ENCODE measurements at places on chromosomes 7 and 10. TPM values are rescaled to one million over a fixed set of nuclear protein-coding genes. Genes with fewer than 3 reads are reported as not detected.
A peak's percentile ranks its signal among the peaks of the same experiment; 100 is the strongest.

DNA sequence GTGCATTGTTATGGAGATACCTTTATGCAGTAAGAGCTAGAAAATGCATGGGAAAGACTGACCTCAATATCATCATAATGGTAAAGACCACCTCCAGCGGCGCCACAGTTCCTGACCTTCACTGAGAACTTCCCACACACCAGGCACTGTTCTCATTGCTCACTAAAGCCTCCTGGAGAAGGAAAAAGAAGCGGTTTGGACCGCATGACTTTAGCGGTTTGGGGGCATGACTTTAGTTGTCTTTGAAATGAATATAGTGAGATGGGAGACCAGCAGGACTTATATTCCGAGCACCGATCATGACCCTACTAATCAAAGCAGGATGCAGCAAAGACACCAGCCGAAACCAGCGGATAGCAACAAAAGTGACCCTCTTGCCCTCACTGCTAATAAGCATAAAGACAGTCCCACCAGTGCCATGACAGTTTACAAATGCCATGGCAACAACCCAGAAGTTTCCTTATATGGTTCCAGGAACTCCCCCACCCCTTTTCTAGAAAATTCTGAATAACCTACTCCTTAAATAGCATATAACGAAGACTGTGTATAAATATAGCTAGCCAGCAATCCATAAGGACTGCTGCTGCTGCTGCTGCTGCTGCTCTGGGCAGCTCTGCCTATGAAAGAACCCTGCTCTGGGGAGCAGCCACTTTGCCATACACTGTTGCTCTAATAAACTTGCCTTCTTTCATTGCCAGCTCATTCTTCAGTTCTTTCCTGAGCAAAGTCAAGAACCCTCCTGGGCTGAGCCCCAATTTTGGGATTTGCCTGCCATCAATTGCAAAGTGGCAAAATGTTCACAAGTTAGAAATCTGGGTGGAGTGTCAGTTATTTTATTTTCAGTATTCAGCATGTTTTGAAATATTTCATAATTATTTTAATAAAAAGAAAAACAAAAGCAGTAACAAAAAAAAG is 694.1 kb downstream of the SUGCT start:
- H3K27me3 ChIP-seq = no peaks in the 10 kb centered on the region
- DNase-seq = no peak
- H3K4me3 ChIP-seq = no peak overlapping the region
- H3K4me1 ChIP-seq = no peaks in the 10 kb centered on the region
- no peaks in the 10 kb centered on the region for H3K36me3 ChIP-seq
- H3K27ac ChIP-seq = no peak overlapping the region

The C7orf57 gene
- 0.06 TPM for total RNA-seq

- H3K4me3 ChIP-seq = no peak overlapping the region
- H3K27ac ChIP-seq = peak overlapping the region; percentile 72
- no peak for DNase-seq
- H3K27me3 ChIP-seq = no peaks in the 10 kb centered on the region
- H3K36me3 ChIP-seq = peaks cover 81% of the 10 kb centered on the region
Measured at GRCh38 chr10:119849944-119850343, 22.7 kb downstream of the MCMBP start.

DNA sequence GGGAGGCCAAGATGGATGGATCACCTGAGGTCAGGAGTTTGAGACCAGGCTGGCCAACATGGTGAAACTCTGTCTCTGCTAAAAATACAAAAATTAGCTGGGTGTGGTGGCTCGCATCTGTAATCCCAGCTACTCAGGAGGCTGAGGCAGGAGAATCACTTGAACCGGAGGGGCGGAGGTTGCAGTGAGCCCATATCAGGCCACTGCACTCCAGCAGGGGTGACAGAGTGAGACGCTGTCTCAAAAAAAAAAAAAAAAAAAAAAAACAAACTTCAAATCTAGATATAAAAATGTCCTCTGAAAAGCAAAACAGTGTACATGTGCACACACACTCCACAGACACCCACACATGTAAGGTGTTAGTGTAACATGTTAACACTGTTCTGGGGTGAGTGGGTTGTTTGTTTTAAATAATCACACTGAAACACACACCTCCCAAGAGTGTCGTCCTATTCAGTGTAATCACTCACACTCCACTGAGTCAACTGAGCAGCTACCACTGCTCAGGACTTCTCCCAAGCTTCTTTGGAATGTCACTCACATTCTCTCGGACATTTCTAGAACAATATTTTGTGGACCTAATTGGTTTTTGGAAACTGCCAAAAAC is 12.8 kb upstream of the RGS10 start:
- no peaks in the 10 kb centered on the region for H3K4me1 ChIP-seq
- no peak for DNase-seq
- H3K4me3 ChIP-seq = no peak overlapping the region
- no peaks in the 10 kb centered on the region for H3K27me3 ChIP-seq
- H3K27ac ChIP-seq = no peak overlapping the region
- no peaks in the 10 kb centered on the region for H3K36me3 ChIP-seq

The KAZALD1 gene
- total RNA-seq = 58.1 TPM

DNA sequence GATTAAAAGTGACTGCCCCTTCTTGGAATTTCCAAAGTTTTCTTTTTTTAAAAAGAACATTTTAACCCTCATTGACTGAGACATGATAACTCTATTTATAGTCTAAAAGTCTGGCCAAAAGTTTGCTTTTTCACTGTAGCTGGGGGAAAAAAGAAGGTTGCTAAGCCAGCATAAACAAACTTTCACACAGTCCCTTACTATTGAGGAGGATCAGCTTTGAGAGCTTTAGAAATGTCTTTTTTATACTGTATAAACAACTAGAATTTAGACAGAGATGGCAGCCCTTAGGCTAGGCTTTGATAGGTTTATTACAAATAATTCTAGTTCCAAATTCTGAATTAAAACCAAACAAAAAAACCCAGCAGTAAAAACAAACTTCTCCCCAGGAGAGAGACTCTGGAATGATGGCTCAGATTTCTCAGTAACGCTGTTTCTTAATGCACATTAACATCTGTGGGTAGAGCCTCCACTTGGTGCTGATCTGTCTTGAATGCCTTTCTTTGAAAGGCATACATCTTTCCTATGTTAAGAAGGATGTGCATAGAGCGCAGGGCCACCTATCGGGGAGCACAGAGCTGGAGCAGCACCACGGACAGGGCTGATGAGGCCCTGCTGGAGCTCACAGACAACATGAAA is 100.9 kb upstream of the PDLIM1 start:
- H3K36me3 ChIP-seq = no peaks in the 10 kb centered on the region
- H3K4me3 ChIP-seq = no peak overlapping the region
- no peak overlapping the region for H3K27ac ChIP-seq
- peak; percentile 14 for DNase-seq

DNA sequence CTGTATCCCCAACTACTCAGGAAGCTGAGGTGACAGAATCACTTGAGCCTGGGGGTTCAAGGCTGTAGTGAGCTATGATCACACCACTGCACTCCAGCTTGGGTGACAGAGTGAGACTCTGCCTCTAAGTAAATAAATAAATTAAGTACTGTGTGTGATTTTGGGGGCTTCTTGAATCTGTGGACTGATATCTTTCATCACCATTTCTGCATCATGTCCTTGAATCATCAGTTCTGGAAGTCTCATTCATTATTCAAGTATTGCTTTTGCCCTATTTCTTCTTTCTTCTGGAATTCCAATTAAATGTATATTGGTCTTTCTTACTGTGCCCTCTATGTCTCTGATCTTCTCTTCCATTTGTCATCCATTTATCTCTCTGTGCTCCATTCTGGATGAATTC is 46.7 kb upstream of the OPN4 start:
- no peak overlapping the region for H3K4me3 ChIP-seq
- no peaks in the 10 kb centered on the region for H3K27me3 ChIP-seq
- H3K36me3 ChIP-seq = no peaks in the 10 kb centered on the region
- H3K27ac ChIP-seq = no peak overlapping the region
- no peaks in the 10 kb centered on the region for H3K4me1 ChIP-seq

GRCh38 chr10:69647126-69647525 is 17.1 kb downstream of the FAM241B start:
- no peaks in the 10 kb centered on the region for H3K4me1 ChIP-seq
- H3K36me3 ChIP-seq = no peaks in the 10 kb centered on the region
- H3K27ac ChIP-seq = no peak overlapping the region
- no peaks in the 10 kb centered on the region for H3K27me3 ChIP-seq

Data from SJCRH30 (cell line).